ENCODE measurements at places on chromosomes 2 and 18.

DNA sequence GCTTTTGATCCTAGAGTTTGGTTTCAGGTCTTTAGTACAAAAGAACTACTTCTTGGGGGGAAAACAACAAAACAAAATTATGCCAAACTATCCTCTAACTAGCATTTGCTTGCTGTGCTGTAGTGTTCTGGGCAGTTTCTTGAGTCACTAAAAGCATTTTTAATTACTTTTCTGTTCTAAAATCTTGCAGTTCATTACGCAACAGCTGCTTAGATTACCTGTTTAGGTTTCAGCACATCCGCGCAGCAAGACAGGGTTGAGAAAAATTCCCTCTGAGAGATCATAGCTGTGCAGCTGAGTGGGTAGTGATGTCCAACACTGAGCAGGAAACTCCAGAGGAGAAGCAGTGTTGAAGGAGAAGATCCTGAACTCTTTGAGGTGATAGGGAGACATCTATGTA lies 9.0 kb downstream of the DAW1 start:
- no peak for DNase-seq

DNA sequence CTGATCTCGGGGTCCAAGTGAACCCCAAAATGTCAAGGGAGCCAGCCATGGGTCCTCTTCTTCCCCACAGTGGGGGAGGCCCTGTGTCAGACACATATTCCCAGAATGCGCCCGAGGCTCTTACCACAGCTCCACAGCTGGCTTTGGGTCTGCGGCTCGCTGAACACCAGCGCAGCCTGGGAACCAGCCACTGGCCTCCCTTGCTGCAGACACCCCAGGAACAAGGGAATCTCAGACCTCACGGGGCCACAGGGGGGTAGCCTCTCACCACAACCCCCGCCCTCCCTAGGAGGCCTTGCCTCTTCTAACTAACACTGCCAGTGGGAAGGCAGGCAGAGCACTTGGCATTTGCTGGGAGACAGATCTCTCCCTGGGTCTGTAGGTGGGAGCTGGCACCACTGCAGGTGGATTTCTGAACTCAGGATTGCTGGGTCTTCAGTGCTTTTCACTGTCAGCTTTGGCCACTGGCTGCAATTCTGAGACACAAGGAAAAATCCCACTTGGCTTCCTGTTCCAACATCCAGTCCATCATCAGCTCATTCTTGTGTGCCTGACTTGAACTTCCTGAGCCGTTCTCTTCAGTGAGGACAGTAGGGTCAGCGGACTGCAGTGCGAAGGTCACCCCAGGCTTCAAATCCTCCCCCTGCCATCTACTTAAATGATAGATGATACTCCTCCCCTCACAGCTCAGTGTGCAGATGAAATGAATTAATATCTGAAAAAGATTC lies 128.7 kb downstream of the CAPN13 start:
- DNase-seq = no peak

DNA sequence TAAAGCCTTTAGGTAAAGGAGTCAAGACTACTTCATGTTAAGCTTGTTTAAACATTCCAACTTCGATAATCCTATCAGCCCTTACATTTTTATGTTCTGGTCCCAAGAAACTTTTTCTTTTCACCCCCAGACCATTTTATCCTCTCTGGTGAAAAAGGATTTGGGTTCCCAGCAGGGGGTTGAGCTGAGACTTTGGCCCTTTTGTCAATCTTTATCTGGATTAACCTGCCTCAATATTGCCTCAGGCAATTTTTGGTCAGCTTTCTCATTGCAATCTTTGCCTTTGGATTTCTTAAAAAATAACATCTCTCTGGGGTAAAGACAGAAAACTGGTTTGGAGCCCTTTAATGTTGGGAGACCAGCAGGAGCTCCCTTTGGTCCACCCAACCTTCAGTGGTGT lies 33.9 kb upstream of the CSRNP3 start:
- no peak for DNase-seq

DNA sequence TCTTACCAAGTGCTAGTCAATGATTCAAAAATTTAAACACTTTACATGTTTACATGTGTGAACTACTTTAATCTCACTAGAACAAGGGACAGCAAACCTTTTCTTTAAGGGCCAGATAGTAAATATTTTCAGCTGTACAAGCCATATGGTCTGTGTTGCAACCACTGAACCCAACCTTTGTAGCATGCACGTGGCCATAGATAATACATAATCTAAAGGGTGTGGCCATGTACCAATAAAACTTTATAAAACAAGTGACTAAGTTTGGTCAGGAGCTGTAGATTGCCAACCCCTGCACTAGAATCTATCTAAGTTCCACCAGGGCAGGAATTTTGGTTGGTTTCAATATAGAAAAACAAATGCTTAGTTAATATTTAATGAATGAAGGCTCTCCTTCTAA lies 18.4 kb upstream of the SPRED2 start:
- no peak for DNase-seq

DNA sequence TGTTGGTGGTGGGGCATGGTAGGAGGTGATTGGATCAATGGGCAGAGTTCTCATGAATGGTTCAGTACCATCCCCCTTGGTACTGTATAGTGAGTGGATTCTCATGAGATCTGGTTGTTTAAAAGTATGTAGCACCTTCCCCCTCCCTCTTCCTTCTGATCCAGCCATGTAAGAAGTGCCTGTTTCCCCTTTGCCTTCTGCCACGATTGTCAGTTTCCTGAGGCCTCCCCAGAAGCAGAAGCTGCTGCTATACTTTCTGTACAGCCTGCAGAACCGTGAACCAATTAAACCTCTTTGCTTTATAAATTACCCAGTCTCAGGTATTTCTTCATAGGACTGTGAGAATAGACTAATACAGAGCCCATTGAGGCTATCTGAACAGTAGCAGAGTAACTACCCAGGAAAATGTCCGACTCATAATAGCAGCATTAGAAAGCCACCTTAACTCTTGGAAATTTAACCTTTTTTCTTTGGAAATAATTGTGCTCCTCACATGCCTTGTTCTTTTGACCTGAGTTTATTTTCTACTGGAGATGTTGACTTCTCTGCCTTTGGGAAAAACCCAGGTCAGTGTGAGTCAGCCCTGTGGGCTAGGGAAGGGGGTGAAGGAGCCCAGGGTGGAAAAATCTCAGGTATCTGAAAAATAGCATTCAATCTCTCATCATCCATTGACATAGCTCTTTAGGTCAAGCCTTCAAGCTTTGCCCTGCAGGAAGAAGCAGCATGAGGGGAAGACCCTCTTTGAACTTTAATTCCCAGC lies 18.1 kb downstream of the CYP1B1 start:
- DNase-seq = no peak

Measured in NCI-H748 treated with DMSO at 0.1 percent for 48 hours (cell line).